Right cardiac atrium (tissue), 5 donors: ENCODE measurements at places on chromosomes 11 and 22. TPM values are rescaled to one million over a fixed set of nuclear protein-coding genes. Genes with fewer than 3 reads are reported as not detected.

Gene YPEL4
- 0.59 TPM for total RNA-seq

DNA sequence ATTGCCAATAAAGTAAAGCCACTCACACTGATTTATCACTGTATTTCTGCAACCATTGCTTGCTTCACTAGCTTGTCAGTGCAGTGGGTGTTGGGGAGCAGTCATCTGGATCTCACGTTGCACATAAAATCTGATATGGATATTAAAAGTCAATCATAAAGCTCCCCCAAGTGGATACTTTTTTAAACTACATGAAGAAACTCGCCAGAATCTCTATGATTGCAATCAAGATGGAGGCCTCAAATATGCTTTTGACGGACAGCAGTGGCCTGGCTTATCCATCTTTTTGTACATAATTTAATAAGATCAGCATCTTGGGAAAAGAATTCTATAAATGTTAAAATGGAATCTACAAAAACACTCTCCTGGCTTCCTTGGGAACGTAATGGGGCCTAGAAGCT, 137.7 kb downstream of the WT1 start:
- no peak for DNase-seq

DNA sequence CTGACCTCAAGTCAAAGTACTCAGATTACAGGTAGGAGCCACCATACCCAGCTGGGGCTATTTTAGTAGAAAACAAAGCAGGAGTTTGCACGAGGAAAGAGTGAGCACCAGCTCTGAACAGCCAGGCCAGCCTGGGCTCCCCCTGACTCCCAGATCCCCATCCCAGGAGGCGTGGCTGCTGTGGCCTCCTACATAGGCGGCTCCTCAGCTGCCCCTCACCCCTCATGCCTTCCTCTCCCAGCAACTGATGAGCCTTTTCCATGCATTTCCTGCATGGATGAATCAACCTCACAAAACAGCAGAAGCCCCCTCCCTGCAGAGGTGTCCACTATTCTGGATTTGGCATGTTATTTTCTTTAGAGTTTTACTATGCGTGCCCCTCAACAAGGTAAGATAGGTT, 10.5 kb upstream of the FLRT1 start:
- no peak for DNase-seq

DNA sequence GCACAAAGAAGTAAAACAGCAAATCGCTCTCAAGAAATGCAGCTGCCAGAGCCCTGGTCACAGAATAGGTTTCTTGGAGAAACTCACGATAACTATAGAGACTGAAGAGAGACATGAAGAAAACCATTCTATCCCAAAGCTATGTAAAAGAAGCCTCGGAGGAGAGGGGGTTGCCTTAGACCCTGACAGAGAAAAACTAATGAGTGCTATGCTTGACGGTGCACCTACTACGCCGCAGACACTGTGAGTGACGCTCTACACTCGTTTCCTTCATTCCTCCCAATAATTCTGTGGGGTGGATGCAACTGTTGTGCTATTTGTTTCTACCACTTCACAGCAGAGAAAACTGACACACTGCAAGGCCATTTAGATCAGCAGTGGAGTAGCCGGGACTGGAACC, 121.8 kb downstream of the ETS1 start:
- DNase-seq, result no peak

DNA sequence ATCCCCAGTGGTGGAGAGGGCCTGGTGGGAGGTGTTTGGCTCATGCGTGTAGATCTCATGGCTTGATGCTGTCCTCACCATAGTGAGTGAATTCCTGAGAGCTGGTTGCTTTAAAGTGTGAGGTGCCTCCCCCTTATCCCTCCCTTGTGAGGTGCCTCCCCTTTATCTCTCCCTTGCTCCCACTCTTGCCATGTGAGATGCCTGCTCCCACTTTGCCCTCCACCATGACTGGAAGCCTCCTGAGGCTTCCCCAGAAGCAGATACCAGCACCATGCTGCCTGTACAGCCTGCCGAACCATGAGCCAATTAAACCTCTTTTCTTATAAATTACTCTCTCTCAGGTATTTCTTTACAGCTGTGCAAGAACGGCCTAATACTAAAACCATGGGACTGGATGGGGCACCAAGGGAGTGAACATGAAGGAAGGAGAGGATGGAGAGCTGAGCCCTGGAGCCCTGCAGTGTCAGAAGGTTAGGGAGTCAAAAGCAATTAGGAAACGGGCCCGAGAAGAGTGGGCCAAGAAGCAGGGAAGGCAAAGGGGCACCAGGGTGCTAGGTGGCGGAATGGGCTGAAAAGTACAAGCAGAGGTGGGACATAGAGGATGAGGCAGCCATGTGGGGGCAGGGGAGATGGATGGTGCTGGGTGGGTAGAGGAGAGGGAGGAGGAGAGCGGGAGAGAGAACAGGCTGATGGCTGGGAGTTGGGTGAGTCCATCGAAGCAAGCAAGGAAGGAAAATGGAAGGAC, 9.4 kb downstream of the IFITM10 start:
- no peak for DNase-seq

DNA sequence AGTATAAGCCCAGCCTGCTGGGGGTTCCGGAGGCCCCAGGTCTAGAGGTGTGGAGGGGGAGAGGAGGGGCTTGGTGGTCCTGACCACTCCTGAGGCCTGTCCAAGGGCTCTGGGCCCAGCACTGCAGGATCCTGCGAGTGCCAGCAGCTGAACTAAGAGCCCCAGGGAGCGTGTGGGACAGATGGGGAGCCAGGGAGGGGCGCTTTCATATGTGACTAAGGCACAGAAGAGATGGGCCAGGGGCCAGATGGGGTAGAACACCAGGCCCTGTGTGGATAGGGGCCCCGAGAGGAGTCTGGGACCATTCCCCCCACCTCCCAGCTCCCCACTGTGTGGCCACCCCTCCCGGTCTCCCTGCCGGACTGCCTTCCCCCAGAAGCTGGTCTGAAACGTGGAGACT, 18.4 kb downstream of the MAFF start:
- DNase-seq, result no peak

Gene OR56A1
- not detected for total RNA-seq

DNA sequence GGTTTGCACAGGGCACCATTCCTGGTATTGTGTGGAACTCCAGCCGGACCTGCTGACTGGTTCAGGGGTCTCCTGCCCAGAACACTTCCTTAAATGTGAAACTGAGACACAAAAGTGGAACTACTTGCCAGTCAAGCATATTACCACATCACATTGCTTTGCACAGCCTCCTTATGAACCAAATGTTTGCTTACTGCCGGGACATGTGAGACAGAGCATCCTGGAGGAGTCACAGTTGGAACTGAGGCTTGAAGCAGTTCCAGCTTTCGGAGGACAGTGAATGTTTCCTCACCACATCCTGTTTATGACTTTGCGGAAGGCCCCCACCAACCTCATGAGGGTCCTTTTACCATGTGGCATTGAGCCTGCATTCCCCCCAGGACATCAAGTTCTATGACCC, 105.8 kb upstream of the ARHGAP42 start:
- no peak for DNase-seq

DNA sequence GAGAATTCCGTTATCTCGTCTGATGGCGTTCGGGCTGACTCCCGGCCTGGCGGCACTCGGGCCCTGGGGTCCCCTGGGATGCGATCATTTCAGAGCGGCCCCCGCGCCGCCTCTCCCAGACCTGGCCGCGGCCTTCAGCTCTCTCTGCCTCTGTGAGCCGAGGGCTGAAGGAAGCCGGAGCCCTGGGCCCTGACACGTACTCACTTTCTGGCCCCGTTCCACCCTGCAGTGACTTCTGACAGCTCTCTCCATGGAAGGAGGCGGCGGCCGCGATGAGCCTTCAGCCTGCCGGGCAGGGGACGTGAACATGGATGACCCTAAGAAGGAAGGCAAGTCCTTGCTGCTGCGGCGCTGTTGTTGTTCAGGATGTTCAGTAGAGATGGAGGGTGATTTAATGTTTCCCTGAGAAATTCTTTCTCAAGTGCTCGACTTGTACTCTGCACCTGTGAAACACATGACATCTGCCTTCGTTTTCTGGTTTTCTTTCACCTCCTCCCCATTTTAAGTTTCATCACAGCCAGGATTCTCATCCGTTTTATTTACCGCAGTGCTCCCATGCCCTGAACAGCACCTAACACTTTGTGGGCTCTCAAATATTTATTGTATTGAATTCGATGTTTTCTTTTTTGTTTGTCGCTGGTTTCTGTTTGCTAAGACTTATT, 612 bp downstream of the GTSE1 start:
- no peak for DNase-seq

DNA sequence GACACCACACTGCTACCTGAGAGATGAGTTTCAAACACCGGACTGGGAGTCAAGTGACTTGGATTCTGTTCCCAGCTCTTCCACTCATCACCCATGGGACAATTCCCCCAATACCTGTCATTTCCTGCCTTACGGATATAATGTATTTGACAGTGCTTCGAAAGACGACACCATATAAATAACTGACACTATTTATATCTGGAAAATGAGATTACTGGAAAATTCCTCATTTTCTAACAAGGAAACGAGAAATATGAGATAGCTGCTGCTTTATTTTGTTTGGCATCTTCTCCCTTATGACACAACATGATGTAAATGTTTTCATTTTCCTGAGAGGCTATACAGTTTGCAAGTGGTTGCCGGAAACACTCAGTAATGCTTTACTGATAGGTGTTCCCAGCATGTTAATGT, 8.6 kb downstream of the HSCB start:
- DNase-seq, result no peak

Gene CRYBB3
- total RNA-seq, result not detected

- peak; percentile 90 for DNase-seq
These were observed 23.4 kb upstream of the MPPED1 start for GRCh38 chr22:43388420-43388851.

Gene KLHDC7B
- not detected for total RNA-seq
